ENCODE measurements at places on chromosomes 2 and 18.

GRCh38 chr2:100416935-100417710 is at the start of gene CHST10:
Gene CHST10 (minus strand): TSS chr2:100417668. CDS start chr2:100406675, 10,993 bp downstream.
- peak; percentile 68 for DNase-seq

GRCh38 chr2:177872286-177872685 is 200.3 kb downstream of the PDE11A start:
- no peak for DNase-seq

DNA sequence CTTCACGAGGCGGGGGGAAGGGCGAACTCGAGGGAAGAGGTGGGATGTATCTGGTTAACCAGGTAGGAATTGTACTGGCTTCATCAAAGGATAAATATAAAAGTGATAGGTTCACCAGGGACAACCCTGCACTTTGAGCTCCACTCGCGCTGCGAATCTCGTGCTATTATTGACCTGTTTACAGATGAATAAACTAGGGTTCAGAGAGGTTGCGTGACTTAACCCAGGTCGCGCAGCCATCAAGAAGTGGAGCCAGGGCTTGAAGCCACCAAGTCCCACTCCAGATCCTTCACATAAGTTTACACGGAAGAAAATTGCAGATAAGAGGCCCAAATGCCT is 1.4 kb upstream of the CYP1B1 start:
- DNase-seq: no peak

DNA sequence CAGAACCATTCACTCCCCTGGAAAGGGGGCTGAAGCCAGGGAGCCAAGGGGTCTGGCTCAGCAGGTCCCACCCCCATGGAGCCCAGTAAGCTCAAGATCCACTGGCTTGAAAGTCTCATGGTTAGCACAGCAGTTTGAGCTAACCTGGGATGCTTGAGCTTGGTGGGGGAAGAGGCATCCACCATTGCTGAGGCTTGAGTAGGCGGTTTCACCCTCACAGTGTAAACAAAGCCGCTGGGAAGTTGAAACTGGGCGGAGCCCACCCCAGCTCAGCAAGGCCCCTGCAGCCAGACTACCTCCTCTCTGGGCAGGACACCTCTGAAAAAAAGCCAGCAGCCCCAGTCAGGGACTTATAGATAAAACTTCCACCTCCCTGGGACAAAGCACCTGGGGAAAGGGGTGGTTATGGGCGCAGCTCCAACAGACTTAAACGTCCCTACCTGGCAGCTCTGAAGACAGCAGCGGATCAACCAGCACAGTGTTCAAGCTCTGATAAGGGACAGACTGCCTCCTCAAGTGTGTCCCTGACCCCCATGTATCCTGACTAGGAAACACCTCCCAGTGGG is 14.7 kb upstream of the TTC32 start:
- DNase-seq: no peak

GRCh38 chr2:169131587-169132512 is 62.5 kb downstream of the DHRS9 start:
- DNase-seq: peak; percentile 63

GRCh38 chr2:22701561-22702160 is 683.3 kb upstream of the KLHL29 start:
- no peak for DNase-seq

DNA sequence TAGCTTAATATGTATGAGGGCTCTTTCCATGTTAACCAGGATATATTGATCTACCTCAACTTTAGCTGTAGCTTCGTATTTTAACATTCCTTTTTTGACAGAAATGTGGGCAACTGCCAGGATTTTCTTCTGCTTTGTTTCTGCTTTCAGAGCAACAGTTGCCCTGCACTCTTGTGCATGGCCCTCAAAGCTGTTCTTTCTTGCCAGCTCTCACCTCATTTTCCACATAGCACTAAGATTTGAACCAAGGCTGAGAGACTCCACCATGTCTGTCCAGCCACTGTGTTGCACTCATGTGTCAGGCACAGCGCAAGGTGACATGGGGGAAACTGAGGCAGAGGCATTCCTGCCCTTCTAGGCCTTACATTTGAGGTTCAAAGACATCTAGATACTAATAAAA is 422.8 kb upstream of the RAB12 start:
- DNase-seq: no peak

DNA sequence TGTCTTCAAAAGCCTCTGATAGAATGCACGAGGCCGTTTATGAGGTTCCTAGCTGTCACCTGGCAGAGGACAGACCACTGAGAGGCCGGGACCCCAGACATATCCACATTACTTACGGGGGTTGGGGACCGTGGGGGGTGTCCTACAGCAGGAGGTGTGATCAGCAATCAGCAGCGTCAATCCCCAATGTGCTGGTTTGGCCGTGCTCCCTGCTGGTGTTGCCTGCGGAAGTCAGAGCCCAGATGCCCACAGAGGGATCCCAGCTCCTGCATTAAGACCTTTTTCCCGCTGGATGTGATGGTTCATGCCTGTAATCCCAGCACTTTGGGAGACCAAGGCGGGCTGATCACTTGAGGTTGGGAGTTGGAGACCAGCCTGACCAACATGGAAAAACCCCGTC is 20.8 kb upstream of the SP5 start:
- no peak for DNase-seq

GRCh38 chr2:70995426-70995729 is 705 bp upstream of the TEX261 start:
- peak; percentile 33 for DNase-seq

- no peak for DNase-seq
Measured at GRCh38 chr2:173298536-173299097, 56.1 kb upstream of the CDCA7 start.

GRCh38 chr18:68725346-68725745 is 10.4 kb upstream of the TMX3 start:
- DNase-seq: no peak

- DNase-seq: no peak
Measured at GRCh38 chr18:79942786-79943607, 8.5 kb downstream of the SLC66A2 start.

- no peak for DNase-seq
Measured at GRCh38 chr2:111634050-111634794, 249.8 kb downstream of the ANAPC1 start.

GRCh38 chr2:150735894-150736498 is 248.5 kb upstream of the RND3 start:
- no peak for DNase-seq

GRCh38 chr2:100801402-100801801 is 18.5 kb upstream of the NPAS2 start:
- DNase-seq: no peak

DNA sequence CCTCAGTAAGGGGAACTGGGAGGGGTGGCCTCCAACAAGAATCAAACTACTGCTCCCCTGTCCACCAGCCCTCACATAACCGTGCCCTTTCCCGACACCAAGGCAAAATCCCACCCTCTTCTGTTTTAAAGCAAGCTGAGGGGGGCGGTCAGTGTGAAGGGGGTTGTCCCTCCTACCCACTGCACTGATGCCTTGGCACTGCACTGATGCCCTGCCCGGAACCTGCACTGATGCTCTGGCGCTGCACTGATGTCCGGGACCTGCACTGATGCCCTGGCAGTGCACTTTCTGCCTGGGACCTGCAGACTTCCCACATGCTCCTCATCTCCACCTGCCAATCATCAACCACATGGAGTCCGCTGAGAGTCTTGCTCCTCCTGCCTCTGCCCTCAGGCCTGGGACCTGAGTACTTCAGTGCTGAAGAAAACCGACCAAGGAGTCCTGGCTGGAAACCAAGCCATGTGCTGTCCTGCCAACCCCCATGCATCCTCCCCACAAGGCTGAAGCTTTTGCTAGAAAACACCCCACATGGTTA is 179.5 kb downstream of the SMAD2 start:
- no peak for DNase-seq

DNA sequence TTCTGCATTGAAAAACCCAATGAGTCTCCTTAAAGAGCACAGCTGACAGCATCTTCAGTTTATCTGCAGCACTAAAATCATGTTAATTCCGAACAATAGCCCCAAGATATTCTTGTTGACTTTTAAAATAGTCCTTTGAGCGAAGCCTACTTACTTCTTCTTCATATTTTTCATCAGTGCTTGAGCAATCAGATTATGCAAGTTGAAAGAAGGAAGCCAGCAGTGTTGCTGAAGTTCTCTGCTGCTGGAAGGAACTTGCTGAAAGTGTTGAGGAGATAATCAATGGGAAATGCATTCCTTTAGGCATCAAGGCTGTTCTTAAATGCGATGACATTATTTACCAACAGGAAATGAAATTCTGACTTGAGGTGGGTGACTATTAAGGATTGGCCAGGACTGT is 105.9 kb upstream of the SNTG2 start:
- no peak for DNase-seq

DNA sequence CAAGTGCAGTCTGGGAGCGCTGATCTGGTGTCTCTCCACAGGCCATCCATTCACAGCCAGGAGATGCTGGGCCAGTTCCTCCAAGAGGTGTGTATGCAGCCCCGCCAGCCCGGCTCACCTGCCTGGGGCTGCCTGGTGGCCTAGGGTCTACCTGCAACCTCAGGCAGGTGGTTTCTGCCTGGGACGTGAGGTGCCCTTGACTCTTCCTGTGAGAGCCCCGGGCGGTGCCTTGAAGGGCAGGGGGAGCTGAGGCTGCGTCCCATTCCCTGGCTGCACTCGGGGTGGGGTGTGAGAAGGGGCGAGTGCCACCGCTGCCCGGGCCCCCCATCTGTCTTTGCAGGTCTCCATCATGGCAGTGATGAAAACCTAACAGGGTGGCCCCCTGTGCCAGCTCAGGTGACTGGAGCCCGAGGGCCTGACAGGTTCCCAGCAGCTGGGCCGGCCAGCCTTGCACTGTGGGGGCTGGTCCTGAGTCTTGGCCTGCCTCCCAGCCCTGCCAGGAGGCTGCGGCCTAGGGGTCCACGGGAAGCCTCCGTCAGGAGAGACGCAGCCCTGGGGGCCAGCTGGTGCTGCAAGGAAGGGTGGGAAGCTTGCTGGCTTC is 11.9 kb downstream of the CAPN10 start:
- DNase-seq: no peak

DNA sequence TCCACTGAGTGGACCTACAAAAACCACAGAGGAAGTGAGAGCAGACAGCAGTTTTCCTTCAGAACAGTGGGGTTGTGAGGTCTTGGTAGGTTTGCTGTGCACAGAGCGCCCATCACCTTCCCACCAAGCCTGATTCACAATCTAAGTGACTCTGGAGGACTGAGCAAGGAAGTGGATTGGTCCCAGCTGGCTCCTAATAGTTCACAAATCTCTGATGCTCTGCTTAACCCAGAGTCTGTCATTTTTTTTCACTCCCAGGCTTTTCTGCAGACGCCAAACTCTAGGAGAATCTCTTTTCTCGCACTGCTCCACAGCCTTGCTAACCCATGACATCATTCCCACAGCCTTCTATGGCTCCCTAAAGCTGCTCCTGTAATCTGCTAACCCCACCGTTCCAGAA is 280.4 kb downstream of the C1D start:
- DNase-seq: no peak

DNA sequence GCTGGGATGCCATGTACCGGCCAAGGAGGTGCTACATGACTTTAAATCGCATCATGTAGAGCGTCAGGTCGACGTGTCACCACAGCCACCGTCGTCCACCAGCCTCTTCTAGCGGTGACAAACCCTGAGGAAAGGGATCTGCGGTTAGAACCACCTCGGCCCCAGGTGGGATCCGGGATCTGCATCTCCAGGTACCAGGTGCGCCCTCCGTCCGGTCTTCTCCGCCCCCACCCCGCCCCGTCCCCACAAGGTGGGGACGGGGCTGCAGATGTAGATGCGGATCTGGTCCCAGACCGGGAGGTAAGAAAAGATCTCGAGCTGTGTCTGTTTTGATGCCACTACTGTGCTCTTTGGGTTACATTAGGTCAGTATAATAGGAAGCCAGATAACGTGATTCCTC is 38.4 kb downstream of the C1D start:
- no peak for DNase-seq

DNA sequence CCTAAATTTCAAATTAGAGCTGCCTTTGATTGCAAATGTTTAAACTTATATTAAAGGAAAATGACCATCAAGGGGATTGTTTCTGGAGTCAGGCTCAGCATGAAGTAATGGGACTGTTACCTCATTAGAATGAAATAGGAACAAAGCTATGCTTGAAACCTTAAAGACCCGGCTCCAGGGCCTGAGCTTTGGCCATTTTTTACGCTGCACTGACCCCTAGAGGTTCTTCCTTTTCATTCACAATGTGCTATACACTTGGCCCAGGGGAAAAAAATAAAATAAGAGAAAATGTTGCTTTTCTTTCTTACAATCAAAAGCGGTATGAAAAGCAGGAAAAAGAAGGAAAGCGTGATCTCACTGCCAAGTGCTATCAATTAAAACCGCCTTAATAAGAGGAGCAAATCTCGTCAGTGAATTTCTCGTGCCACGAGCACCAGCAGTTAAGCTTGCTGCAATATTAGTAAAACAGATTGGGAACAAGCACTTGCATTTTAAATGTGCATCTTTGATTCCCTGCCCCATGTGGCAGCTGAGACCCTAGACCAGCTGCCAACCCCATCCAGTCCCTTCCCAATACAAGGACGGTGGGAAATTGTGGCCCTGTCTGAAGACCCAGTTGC is 96.6 kb downstream of the MBD2 start:
- peak; percentile 35 for DNase-seq

- no peak for DNase-seq
Measured at GRCh38 chr18:62614494-62614893, 91.7 kb downstream of the ZCCHC2 start.

DNA sequence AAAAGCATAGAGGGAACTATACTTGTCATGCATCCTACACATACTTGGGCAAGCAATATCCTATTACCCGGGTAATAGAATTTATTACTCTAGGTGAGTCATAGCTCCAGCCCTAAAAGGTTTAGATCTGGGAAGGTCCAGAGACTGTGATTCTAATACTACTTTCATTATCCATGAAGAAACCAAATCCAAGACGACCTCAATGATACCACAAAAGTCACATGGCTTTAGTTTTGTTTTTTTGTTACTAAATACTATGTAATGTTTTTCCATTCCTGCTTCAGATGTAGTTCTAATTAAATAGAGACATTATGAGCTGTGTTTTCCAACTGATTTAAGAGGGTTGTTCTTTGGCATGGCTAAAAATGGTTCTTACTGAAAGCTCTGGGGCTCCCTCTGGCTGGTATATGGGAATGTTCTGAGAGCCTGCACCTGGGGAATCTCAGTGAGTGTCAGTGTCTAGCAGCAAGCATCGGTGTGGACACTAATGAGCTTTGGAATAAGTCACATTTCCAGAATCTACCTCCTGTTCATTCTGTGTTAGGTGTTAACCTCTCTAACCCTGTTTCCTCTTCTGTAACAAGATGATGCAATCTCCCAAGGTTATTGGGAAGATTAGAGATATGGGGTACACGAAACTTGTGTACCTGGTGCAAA is 20.5 kb upstream of the IL1RL2 start:
- DNase-seq: no peak
